Inflammatory macrophage (primary cell): ENCODE measurements at places on chromosomes 5 and 9.

DNA sequence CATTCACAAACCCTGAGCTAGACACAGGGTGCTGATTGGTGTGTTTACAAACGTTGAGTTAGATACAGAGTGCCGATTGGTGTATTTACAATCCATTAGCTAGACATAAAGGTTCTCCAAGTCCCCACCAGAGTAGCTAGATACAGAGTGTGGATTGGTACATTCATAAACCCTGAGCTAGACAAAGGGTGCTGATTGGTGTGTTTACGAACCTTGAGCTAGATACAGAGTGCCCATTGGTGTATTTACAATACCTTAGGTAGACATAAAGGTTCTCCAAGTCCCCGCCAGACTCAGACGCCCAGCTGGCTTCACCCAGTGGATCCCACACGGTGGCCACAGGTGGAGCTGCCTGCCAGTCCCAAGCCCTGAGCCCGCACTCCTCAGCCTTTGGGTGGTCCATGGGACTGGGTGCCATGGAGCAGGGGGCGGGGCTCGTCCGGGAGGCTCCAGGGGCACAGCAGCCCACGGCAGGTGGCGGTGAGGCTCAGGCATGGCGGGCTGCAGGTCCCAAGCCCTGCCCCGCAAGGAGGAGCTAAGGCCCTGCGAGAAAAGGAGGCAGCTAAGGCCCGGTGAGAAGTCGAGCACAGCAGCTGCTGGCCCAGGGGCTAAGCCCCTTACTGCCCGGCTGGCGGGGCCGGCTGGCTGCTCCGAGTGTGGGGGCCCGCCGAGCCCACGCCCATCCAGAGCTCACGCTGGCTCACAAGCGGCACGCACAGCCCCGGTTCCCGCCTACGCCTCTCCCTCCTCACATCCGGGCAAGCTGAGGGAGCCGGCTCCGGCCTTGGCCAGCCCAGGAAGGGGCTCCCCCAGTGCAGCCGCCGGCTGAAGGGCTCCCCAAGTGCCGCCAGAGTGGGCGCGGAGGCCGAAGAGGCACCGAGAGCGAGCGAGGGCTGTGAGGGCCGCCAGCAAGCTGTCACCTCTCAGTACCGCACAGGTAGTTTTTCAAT lies 1039.2 kb upstream of the CDH9 start:
- no peak for DNase-seq

DNA sequence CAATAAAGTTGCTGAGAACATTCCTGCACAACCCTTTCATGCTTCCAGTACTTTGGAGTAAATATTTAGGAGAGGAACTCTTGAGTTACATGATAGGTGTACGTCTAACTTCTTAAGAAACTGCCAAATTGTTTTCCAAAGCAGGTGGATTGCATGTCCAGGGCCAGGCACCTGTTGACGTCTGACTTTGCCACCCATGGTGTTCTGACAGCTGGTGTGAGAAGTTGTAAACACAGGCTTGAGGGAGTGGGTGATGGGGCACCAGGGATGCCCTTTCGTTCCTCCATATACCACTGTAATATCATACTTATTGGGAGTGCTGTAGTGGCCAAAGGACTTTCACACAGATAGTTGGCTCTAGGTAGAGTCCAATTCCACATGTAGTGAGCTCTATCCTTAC lies 352.1 kb downstream of the GADD45G start:
- no peak for DNase-seq

- no peak for DNase-seq
These were observed 175.6 kb downstream of the HSD17B3 start for GRCh38 chr9:96126321-96126881.

DNA sequence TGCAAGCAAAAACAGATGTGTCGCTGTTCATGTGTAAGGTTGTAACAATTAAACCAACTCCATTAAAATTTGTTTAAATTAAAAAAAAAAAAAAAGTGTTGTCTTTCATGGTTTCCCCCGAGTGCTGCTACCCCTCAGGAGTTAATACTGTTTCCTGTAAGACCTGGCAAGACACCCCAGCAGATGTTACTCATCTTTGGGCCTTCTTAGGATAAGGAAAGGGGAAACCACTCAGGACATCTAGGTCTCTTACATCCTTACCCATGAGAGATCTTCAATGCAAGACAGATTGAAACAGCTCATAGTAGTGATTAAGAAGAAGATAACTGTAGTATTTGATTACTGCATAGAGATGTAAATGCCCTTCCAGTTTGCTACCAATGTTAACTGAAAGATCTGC lies 33.5 kb upstream of the F2R start:
- no peak for DNase-seq

DNA sequence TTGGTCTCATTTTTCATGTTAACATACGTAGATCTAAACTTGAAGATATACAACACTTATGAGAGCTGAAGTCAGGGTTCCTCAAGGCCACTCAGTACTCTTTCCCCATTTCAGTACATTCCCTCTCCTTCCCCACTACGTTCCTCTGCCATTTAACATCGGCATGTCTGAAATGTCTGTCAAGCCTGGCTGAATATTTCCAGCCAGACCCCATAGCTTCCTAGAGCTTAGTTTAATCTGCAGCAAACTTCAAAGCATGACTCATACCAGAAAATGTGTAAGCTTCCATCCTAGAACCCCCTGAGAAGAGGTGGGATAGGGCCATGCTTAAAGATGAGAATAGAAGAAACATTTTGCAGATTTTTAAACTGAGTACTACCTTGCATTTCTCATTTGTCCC lies 6.2 kb downstream of the GZMA start:
- no peak for DNase-seq

DNA sequence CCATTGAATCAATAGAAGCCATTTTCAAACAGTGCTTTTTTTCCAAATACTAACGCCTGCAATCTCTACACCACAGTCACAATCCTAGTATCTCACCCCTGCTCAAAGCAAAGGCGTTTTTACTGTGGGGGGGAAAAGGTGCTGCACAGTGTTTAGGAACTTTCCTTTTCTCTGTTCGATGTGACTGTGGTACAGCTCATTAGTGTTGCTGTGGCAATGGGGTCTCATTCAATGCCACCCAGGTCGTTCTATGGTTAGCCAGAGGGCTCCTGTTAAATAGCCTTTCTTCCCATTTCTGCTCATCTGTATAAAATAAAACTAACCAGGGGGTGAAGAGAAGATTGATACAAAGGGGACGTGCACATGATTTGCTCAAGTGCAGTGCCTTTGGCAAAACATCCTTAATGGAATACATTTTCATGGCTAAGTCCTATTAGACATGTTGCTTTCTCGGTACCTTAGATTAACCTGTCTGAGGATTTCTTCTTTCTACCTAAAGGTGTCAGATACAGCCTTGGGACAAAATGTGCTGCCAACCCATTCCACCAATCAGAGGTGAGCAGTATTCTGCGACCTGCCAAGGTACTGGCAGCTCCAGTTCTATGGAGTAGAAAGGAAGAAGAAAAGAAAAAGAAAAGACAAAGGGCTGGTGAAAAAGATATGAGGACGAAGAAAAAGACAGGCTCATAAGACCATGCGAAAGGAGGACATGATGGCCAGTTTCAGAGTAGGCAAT lies 651.4 kb upstream of the DMAC1 start:
- DNase-seq: no peak

GRCh38 chr9:3735251-3735650 lies 209.4 kb upstream of the RFX3 start:
- DNase-seq: no peak

DNA sequence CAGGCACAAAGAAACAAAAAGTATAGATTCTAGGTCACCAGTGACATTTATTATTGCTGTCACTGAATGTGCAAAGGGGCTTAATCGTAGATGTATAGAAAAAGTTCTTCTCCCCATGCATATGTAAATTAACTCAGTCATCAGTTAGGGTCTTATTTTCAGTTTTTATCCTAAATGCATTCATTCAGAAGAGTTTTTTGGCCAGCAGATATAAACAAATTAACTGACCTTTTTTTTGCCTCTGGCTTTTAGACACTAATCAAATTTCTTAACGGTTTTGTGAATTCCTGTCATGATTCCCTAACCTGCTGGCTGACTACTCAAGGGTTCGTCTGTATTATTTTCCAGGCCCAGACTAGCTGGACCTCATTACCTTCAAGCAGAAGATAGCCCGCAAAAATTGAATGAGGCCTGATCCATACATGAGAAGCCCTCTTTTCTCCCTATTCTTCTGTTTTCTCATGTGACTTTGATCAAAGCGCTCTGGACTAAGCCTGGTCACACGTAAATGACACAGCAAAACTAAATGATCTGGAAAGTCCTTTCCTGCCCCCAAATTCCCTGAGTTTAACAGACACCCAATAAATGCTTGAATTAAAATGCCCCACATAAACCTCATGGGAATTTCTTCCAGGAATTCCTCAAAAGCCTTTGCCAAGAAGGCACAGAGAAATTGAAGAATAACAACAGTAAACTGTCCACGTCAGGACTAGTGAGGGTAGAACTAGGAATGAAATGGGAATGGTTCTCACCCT lies 83.7 kb downstream of the MYO10 start:
- no peak for DNase-seq

DNA sequence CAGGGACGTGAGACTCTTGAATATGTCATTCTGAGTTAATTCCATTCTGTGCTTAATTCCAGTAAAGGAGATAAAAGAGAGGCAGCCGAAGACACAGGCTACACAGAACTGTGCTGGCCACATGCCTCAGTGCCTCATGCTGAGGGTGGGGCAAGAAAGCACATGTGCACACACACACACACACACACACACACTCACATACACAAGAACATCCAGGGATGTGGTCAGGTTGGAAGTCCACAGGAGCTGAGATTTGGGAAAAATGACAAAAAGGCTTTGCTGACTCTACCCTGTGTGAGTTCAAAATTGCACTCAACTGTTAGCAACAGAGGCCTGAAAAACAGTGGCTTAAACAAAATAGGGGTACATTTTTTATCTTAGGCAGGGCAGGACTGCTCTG lies 40.5 kb downstream of the ALG2 start:
- DNase-seq: no peak

- no peak for DNase-seq
These were observed 25.0 kb downstream of the FAM163B start for GRCh38 chr9:133584167-133584558.

GRCh38 chr9:37206121-37206620 lies 85.8 kb downstream of the ZCCHC7 start:
- DNase-seq: no peak

DNA sequence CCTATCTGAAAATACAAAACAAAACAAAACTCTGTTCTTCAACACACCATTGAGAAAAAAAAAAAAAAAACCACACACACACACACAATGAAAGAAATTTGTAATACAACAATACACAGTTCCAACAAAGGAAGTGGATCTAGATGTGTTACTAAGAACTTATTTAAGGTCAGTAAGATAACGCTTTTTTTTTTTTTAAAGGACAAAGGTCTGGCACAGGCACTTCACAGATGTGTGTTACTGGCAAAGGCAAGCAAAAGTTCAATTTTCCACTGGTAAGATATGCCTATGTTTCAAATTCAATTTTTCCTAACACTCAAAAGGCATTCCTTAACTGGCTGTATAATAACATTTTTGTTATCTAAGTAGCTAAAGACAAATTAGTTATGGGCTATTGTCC lies 3.6 kb downstream of the RFK start:
- no peak for DNase-seq

DNA sequence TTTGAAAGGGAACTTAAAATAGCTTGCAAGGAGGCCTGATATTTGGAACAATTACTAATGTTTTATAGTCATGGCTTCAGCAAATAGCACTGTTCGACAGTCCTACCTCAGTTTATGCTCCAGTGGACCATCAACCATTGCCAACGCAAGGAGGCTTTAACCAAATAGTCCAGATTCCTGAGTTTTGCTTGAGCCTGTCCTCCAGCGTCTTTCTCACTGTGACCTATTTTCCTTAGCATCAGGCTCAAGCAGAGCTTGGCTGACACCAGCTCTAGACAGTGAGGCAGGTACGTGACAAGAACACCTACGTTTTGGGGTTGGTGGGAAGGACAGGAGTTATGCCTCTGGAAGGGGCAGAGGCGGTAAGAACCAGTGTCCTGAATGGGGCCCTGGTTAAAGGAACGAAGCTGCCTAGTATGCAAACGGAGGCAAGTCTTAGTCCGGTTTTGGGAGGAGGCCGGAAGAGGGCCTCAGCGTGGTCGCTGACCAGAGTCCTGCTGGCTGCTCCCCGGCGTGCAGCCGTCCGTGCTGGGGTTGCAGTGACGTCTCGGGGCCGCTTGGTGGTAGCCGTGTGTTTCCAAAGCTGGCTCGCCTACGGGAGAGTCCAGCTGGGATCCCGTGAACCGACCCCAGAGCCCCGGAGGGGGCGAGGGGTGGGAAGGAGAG lies 998 bp upstream of the FGF18 start:
- peak; percentile 67 for DNase-seq

DNA sequence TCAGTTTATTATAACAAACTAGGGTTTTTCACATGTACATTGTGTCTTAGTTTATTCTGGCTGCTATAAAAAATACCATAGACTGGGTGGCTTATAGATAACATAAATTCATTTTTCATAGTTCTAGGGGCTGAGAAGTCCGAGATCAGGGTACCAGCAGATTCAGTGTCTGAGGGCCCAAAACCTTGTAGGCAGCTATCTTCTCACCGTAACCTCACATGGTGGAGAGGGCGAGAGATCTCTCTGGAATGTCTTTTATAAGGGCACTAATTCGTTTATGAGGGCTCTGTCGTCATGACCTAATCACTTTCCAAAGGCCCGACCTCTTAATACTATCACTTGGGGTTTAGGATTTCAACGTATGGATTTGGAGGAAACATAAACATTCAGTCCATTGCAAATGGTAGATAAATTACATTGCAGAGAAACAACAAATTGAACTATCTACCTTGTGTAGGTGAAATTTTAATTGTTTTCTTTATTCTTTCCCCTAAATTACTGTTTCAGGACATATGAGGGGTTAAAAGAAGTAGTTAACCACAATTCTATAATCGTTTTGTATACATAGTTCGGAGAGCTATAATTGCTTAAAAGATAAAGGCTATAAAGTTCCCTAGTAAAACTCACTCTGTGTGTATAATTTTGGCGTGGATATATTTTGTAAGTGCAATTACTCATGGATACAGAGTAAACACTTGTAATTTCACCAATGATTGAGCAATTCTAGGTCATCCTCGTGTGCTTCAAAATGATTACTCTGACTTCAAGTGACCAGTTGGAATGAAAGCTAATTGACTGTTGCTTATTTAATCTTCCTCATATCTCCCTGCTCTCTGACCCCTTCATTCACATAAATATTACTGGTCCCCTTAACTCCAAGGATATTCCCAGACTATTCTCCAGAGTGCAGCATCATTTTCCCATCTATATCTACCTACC lies 247.5 kb upstream of the TMEM161B start:
- DNase-seq: no peak

- DNase-seq: no peak
These were observed 67.3 kb upstream of the VCAN start for GRCh38 chr5:83404182-83404716.

- no peak for DNase-seq
These were observed 290.1 kb upstream of the CDH9 start for GRCh38 chr5:27328480-27328879.
